Glutamatergic neuron (in vitro differentiated cells): ENCODE measurements at places on chromosomes 11 and 22.

DNA sequence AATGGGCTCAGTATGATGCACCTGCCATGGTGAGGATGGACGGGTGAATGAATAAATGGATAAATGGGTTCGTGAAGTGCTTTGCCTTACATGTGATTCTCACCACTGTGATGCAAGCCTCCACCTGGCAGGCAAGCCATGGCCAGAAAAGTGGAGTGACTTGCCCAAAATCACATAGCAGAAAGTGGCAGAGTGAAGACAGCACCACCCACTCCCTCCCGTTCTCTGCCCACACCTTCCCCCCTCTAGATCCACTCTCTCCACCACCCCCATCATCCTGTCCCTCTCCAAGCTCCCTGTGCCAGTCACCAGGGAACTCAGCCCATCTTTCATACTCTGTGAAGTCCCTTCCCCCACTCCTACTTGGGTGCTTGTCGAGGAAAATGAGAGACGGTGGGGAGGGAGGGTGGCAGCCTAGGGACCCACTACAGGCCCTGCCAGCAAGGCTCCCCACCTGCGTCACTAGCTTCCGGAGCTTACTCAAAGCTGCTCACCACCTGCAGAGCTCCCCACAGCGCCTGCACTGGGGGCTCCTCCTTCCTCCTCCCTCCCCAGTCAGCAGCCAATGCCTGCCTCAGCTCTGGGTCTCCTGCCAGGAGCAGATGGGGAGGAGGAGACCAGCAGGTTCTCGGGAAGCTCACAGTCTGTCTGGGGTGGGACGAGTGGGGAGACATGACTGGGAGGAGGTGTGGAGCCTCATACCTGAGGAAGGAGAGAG is 82.3 kb downstream of the PDE2A start:
- no peak for DNase-seq

- no peak for DNase-seq
These were observed 37.0 kb upstream of the PRDM11 start for GRCh38 chr11:45109400-45109799.

GRCh38 chr11:67406969-67407687 is 3.2 kb downstream of the TBC1D10C start:
- no peak for DNase-seq

DNA sequence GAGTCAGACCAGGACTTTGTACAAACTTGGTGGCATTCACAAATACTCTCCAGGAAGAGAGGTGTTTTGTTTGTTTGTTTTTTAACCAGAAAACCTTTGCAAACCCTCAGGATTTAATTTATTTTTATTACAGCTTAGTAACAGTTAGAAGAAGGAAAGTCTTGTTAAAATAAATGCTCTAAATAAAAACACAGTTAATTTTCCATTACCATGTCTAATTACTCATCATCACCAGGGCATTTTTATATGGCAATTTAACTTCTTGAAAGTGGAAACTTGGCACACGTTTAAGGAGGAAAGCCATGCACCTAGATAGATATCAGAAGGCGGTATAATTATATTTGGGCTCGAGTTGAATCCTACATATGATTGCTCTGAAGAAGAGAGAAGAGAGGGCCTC is 7.4 kb downstream of the BARX2 start:
- DNase-seq, result no peak

- no peak for DNase-seq
These were observed 30.5 kb downstream of the KCNQ1 start for GRCh38 chr11:2475136-2475918.

DNA sequence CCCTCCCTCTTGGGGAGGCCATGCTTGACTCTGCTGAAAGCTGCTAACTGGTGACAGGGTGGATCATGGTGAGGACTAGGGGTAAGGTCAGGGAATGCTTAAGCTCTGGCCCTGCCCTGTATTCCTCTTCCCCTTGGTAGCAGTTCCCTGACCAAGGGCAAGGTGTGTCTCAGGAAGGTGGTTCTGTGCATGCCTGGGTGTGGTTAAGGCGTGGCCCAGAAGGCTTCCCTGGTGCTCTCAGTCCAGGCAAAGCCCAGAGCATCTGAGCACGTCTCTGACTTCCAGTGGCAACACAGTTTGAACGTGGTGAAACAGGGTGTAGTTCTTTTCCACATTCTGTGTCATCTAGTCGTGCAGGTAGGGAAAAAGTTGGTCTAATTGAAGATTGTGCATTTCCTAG is 53.1 kb upstream of the HORMAD2 start:
- no peak for DNase-seq

- no peak for DNase-seq
These were observed 72.3 kb downstream of the ADM start for GRCh38 chr11:10377183-10377582.

GRCh38 chr11:13332124-13332523 is 54.5 kb downstream of the BMAL1 start:
- DNase-seq, result no peak

GRCh38 chr11:61610905-61611304 is 30.0 kb upstream of the SYT7 start:
- no peak for DNase-seq

- no peak for DNase-seq
These were observed 56.4 kb upstream of the CD44 start for GRCh38 chr11:35082321-35083180.

DNA sequence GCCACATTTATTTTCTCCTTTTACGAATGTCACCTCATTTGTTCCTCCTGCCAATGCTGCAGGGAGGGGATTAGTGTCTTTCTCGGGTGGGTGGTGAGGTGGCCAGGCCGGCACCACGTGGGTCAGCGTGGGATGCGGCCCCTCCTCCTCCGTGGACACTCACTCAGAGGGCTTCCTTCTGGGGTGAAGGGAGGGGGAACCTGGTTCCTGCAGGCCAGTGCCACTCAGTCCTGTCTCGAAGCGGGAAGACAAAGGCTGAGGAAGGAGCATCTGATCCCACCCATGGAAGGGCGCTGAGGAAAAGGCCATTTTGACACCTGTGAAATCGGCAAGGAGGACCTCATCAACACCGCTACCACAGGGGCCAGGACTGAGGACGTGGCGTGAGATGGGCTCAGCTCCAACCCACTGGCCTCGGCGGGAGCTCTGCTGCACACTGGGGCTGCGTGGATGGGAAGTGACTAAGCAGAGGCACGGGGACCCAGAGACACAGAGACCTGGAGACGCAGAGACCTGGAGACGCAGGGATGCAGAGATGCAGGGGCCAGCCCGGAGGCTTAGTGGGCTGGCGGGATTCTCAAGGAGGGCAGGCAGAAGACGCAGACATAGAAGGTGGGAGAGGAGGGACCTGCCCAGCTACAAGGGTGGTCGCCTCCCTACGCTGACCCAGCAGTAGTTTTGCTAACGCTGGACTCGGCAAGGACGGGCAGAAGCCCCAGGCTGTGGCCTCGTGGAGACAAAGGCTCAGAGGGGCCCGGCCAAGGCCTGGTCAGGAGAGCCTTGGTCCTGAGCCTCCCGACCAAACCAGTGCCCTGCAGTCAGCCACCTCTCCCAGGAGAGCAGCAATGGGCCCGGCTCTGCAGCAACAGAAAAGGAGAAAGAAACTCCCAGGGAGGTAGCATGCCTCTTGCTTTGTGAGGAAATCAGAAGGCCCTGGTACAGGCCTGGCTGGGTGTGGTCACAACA is 1071.2 kb downstream of the BRD1 start:
- peak; percentile 3 for DNase-seq

- DNase-seq, result no peak
These were observed 6.0 kb downstream of the PKNOX2 start for GRCh38 chr11:125170510-125171031.
